GM12878 (cell line): ENCODE measurements at places on chromosomes 13 and 19.

GRCh38 chr19:5683177-5683886 is 2.5 kb downstream of the HSD11B1L start:
- no peak for DNase-seq

- DNase-seq, result no peak
Observed at GRCh38 chr19:11247391-11247790, 8.0 kb downstream of the ANGPTL8 start.

DNA sequence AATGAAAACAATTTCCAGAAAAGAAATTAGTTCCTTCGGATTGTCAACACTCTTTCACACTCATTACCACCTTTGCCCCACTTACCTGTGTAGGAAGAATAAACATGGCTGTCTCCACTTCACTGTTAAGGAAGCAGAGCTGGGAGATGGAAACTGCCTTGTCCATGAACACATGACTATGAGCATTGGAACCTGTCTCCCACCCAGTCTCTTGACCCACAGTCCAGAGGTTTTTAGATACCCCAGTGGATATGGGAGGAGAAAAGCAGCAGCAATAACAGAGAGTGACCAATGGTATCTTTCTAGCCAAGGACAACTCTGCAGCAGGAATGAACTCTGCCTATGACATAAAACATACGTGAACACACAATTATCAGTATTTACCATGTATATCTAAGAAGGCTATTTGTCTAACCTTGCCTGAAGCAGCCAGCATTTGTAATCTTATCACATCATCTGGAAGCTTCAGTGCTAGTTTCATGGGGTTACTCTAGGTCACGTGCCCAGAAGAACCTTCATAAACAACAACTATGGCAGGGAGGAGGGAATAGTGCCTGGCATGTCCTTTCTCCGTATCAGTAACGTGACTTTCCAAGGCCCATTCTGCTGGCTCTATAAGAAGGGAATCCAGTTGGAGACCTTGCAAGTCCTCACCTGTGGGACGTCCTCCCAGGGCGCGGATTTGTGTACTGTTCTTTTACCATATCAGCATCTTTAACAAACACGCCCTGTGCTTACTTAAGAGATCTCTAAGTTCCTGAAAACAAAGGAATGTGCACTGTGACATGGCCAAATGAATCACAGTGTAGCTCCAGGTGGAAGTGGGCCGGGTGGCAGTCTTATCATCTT is 221.8 kb upstream of the UBL3 start:
- DNase-seq, result no peak

DNA sequence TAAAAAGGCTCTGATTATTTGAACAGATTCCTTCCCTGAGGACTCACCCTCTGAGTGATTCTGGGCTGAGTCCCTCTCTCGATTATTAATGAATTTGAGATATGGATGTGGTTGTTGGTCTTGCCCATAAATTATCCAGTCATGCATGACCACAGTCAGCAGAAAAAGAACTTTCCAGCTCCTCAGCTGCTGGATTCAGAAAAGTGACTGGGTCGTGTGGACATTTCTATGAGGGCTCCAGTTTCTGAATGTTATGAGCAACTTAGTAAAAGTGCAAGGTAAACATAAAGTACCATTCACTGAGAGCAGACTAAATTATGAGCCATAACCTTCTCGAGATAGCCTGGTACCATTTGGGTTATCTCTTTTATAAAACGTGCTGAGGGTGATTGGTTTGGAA is 100.1 kb upstream of the CLDN10 start:
- DNase-seq, result no peak

DNA sequence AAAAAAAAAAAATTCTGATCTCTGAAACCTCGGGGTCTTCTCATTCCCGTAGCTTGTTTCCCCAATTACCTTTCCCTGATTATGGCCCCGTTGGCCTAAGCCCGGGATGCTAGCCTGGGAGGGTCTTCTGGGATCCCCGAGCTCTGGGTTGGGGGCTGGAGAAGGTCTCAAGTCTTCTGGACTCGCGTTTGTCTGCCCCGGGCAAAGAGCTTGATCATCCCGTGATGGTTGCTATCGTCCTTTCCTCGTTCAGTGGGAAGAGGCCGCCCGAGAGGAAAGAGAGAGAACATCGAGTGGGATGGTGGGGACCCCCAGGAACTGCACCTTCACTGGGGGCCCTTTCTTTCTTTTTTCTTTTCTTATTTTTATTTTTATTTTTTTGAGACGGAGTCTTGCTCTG is 2.4 kb downstream of the GNA15 start:
- no peak for DNase-seq

DNA sequence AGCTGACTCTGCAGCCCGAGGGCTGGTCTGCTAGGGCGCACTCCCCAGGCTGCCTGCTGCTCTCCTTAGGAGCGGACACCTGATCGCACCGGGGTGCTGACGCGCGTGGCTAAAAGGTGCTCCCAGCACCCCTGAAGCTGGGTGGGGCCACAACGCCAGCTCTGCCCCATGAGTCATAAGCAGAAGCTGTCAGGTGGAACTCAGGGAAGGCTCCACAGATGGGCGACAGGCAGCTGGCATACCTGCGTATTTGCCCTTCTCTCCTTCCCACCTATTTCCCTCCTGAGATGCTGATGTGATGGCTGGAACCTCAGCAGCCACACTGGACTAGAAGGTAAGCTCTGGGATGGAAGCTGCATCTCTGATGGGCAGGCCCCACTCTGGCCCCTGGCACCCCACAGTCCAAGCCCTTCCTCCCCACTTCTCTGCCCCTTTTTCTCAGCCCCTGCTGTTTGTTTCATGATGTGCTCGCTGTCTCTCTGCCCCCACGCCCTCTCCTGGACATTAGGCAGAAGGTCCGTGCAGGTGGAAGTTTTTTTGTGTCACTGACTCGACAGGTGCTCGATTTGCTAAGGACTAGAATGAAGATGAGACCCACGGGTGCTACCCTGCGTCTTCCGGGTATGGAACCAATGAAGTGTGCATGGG is 30.3 kb upstream of the CACTIN start:
- no peak for DNase-seq

DNA sequence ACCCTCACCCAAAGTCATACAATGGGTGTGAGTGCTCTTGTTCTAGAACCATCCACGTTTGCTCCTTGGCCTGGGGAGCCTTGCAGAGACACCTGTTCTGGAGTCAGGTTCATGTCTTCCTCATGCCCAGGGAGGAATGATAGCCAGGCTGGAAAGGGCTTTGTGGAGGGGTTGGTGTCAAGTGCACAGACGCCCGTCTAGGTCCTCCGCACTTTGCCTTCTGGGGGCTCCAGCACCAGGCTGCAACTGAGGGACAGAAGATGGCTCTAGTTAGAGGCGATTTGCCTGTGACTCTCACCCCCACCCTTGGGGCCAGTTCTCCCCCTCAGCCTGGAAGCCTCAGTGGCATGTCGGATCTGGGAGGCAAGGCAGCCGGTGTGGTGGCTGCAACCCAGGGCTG is 47.2 kb upstream of the ZNF536 start:
- no peak for DNase-seq

DNA sequence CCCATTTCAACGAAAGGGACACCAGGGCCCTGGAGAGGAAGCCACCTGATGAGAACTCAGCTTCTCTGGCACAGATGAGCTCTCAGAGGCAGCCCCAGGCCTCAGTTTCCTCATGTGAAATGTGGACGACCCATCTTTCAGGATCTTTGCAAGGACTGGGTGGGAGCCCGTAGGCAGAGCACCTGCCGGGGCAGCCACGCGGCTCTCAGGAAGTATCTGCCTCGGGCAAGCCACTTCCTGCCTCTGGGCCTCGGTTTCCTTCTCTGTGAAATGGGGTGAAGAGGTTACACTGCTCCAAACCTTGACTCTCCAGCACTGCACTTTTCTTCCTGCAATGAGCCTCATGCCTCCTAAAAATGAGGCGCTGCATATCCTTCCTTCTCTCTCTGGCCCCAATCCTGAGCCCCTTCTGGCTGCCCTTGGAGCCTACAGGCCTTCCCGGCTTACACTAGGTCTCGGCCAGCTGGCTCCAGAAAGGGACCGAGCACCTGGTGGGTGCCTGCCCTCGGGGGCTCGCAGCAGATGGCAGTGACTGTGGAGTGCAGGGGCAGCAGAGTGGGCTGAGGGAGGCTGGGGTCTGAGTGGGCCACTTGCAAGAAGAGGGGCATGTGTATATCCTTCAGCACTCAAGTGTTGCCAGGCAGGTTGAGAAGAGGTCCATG is 3.5 kb downstream of the SSBP4 start:
- no peak for DNase-seq

DNA sequence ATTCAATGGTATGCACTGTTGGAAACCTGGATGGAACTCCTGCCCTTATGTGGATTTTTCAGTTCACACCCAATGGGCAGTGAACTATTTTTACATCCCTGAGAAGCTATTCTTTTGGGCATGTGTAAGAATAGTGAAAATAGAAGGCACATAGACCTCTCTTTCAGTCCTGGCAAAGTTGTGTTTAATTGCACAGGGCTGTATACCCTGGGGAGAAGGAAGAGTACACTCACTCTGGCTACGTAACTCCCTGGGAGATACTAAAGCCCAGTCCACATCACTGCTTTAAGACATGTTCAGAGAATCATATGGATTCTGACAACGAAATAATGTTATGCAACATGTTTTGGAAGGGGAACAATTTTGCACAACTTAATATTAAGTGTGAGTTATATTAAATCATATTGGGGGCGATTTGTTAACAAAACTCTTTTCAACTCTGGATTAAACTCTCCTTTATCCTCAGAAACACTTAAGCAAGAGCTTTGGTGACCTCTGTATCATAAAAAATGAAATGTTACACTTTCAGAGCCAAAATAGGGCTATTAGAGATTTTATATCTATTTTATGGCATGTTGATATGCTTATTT is 166.1 kb downstream of the DCT start:
- no peak for DNase-seq

DNA sequence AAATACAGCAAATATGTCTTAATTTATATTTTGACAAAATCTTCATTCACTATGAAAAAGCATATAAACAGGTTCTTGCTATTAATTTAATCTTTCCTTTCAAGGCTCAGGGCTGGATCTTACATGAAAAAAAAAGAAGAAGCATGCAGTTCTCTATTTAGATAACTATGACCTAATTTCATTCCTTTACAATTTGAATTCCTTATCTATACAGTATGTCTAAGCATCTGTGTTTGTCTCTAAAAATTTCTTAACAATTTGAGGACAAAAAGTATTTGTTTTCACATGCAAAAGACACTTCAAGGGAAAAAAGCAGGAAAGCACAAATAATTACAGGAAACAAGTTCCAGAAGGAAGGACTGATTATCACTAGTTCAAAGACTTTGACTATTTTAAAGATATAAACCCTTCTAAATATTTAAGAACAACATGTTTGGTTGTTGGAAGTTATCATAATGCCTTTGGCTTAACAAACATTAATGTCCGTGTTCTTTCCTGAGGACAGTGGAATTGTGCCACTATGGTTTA is 157.5 kb downstream of the TBC1D4 start:
- no peak for DNase-seq

- no peak for DNase-seq
Observed at GRCh38 chr19:13868663-13869062, 8.3 kb upstream of the NANOS3 start.

- DNase-seq, result no peak
Observed at GRCh38 chr13:108270442-108270841, 924 bp downstream of the TNFSF13B start.

- no peak for DNase-seq
Observed at GRCh38 chr19:49084206-49085019, 838 bp upstream of the SNRNP70 start.

- no peak for DNase-seq
Observed at GRCh38 chr13:95485045-95485517, 67.4 kb upstream of the CLDN10 start.

- no peak for DNase-seq
Observed at GRCh38 chr13:49820591-49821215, 28.2 kb upstream of the KPNA3 start.

GRCh38 chr13:66040506-66040905 is 1189.6 kb downstream of the PCDH9 start:
- DNase-seq, result no peak

DNA sequence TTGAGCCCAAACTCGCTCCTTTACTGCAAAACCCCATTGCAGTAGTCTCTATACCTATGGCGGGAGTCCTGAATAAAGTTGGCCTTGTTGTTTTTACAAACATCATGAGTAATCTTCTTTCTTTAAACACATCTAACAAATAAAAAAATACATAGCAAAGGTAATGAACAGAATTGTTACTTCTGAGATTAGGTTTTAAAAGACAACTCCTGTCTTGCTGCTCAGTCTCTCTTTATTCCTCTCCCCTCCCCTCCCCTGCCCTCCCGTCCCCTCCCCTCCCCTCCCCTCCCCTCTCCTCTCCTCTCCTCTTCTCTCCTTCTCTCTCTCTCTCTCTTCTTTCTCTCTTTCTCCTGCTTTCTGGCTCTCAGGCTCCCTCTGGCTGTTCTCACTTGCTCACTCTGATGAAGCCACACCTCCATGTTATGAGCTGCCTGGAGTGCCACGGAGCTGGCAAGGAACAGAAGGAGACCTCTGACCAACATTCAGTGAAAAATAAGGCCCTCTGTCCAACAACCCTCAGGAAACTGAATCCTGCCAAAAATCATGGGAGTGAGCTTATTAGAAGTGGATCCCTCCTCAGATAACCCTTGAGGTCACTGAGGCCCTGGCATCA is 300.7 kb upstream of the MIR17HG start:
- no peak for DNase-seq

DNA sequence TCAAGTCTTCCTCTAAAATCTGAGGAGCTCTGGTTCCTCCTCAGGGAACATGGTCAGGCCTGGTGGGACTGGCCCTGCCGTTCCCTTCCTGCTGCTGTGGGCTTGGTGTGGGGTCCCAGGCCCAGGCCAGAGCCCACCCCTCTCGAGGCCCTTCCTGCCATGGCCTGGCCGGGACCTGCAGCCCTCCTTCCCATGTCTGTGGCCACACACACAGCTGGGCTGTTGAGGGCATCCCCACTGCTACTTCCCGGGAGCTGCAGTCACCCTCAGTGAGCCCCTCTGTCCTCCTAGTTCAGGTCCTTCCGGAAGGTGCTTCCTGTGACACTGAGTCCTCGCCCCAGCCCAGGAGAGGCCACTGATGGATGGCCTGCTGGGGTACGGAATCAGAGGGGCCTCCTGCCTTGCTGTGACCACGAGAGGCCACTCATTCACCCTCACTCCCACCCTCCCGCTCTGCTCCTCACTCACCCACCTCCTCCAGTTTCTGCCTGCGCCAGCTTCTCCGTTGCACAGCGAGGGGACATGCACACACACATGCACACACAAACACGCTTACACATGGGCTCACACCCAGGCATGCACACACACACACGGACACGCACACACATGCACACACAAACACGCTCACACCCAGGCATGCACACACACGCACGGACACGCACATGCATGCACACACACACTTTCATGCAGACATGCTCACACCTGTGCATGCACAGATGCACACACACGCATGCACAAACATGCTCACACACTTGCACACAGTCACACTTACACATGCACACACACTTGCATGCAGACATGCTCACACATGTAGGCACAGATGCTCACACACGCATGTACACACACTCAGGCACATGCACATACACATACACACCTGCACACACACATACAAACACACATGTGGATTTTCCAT is 7.3 kb upstream of the MCF2L start:
- DNase-seq, result no peak
